ENCODE measurements at places on chromosomes 5 and 9.

GRCh38 chr9:5917888-5918287 is 27.2 kb downstream of the MLANA start:
- DNase-seq, result no peak

DNA sequence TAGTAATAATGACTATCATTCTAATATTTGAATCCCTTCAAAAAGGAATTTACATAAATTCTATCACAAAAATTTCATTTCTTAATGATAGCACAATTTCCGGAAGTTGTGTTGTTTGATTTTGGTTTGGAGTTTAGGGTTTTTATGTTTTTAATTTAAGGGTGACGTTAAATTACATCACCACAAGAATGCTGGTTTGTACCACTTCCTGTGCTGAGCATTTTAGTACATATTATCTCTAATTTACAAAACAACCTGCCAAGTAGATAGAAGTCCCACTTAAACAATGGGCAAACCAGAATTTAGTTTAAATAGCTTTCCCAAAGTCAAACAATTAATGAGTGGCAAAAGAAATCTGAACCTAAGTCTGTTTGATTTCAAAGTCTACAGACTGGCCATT is 63.4 kb downstream of the DENND1A start:
- no peak for DNase-seq

- DNase-seq, result peak; percentile 9
Observed at GRCh38 chr9:130835441-130836298, 616 bp downstream of the ABL1 start.

DNA sequence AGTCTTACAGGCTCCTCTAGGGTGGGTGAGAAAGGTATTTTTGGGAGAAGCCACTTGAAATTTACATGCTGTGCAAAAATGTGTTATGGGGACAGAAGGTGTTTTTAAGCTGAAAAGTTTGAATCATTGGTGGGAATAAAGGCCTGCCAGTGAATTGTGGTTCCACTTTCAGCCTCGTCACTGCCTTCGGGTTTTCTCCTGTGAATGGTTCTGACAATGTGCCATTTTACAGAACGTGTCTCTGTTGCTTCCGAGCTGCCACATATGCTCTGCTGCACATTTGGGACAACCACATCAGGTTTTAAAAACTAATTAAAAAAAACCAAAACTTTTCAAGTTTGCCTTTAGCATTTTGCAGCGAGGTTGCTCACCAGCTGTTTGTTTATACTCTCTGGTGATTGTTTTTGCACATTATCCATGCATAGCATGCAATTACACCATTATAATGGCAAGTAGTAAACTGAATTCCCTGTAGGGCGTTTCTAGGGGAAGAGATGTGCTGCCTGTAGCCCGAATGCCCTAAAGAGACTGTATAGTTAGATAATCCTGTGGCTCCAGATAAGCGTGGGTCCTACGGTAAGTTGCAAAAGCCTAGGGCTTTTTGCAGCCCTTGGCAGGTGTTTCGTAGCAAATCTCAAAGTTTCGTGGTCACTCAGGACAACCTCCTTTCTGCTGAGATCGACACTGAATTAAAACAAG is 40.1 kb upstream of the SUB1 start:
- no peak for DNase-seq

- DNase-seq, result no peak
Observed at GRCh38 chr5:61381968-61382367, 49.9 kb downstream of the ZSWIM6 start.

GRCh38 chr9:86202338-86202882 is 57.0 kb downstream of the C9orf153 start:
- DNase-seq, result peak; percentile 3

DNA sequence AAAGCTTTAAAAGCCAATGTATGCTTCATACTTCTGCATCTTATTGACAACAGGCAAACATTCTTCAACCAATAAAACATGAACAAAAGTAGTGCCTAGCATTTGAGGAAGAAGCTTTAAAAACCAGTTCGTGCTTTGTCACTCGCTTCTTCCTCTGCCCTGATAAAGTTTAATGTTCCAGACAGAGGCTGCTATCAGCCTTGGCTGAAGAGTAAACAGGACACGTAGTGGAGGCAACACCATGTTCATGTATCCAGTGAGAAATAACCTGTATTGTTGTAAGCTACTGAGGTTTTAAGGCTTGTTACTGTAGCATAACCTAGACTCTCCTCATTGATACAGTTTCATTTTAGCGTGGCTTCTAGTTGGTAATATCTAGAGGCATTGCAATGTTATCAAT is 3.2 kb upstream of the FUBP3 start:
- no peak for DNase-seq

DNA sequence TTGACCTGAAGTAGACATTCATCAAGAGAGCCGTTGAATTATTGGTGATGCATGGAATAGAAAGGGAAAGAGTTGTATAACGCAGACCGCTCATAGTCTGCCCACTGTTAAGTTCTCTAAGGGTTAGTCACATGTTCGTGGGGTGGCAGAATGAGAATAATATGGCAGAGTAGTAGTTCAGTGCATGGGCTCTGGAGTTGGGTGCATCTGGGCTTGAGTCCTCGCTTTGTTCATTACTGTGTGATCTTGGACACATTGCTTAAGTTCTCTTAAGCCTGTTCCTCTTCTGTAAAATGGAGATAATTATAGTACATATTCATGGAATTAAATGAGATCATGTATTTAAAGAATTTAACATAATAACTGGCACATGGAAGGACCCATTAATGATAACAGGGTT is 23.6 kb downstream of the TNPO1 start:
- no peak for DNase-seq

DNA sequence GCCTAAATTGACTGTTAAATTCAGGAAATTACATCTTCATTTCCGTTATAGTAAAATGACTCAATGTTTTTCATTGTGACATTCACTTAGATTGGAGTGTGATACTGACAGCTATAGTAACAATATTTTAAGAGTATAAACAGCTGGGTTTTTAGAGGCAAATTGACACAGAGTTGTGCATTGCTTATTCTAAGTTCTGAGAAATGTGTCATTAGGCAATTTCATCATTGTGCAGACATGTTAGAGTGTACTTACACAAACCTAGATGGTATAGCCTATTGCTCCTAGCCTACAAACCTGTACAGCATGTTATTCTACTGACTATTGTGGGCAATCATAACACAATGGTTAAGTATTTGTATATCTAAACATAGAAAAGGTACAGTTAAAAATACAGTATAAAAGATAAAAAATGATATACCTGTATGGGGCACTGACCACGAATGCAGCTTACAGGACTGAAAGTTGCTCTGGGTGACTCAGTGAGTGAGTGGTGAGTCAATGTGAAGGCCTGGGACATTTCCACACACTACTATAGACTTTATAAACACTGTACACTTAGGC is 132.7 kb downstream of the PDE4D start:
- DNase-seq, result no peak

DNA sequence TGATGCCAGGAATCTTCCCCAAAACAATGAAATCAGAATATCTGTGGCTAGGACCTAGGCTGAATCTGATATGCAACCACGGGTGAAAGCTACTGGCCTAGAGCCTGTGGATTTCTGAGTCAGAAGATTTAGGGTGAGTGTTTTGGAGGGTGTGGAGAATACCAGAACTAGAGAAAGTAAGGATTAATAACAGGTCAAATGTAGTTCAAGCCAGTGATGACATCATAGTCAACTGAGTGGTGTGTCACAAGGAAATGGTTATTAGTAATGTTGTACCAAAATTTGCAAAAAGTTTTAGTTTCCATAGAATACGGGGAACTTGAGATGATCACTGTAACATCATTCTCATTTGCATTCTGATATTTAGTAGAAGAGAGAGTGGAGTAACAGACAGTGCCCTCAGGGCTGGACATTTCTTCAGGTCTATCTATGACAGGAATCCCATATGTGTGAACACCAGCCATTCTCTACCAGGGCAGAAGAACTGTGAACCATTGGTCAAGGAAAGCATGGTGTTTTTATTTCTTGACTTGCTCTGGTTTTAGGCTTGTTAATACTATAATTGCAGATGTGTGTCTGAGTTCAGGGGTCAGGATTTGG is 3.7 kb downstream of the GALNT12 start:
- no peak for DNase-seq

- no peak for DNase-seq
Observed at GRCh38 chr5:142141463-142141862, 32.9 kb downstream of the NDFIP1 start.

DNA sequence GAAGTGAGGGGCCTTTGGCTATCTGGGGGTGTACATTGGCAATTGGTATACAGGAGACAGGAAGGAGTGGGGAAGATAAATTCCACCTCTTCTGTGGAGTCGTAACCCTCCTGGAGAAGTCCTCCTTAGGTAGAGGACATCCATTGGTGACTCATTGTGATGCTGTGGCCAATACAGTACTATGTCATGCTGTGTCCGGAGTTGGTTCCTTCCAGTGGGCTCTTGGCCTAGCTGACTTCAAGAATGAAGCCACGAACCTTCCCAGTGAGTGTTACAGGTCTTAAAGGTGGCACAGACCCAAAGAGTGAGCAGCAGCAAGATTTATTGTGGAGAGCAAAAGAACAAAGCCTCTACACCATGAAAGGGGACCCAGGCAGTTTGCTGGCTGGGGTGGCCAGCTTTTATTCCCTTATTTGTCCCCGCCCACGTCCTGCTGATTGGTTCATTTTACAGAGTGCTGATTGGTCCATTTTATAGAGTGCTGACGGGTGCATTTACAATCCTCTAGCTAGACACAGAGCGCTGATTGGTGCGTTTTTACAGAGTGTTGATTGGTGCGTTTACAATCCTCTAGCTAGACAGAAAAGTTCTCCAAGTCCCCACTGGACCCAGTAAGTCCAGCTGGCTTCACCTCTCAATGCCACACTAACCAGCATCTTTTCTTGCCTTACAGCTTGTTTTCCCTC is 37.3 kb upstream of the FBP1 start:
- no peak for DNase-seq

DNA sequence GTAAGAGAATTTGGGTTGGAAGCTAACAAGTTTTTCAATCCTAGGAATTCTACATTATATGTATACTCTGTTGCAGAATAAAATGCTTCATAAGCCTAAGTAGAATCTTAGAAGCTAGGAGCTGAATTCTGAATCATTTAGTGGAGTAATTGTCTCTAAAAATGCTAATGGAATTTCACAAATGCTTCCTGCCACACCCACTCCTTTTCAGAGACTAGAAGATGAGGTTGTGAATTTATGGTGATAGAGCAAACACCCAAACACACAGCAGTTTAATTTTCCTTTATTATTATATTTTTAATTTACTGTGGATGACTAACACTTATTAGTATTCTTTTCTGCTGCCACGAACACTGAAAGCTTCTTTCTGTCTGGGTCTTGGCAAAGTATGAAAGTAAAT is 208.0 kb upstream of the PDE4D start:
- no peak for DNase-seq

GRCh38 chr5:8230868-8231267 is 361.9 kb downstream of the MTRR start:
- no peak for DNase-seq

DNA sequence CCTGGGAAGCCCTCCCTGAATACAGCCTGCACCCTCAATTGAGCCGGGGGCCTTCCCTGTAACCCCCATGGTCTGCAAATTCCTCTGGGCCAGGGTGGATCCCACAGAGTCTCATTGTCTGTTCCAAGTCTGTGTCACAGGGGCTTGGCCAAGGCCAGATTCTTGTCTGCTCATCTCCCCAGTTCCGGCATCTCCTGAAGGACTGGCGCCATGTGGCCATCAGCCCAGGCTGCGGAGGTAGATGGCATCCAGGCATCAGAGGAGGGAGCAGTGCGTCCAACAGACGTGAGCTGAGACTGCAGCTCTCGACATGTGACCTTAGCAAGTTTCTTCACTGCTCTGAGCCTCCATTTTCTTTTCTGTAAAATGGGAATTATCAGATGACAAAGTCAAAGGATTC is 37.3 kb upstream of the RPL26L1 start:
- no peak for DNase-seq

DNA sequence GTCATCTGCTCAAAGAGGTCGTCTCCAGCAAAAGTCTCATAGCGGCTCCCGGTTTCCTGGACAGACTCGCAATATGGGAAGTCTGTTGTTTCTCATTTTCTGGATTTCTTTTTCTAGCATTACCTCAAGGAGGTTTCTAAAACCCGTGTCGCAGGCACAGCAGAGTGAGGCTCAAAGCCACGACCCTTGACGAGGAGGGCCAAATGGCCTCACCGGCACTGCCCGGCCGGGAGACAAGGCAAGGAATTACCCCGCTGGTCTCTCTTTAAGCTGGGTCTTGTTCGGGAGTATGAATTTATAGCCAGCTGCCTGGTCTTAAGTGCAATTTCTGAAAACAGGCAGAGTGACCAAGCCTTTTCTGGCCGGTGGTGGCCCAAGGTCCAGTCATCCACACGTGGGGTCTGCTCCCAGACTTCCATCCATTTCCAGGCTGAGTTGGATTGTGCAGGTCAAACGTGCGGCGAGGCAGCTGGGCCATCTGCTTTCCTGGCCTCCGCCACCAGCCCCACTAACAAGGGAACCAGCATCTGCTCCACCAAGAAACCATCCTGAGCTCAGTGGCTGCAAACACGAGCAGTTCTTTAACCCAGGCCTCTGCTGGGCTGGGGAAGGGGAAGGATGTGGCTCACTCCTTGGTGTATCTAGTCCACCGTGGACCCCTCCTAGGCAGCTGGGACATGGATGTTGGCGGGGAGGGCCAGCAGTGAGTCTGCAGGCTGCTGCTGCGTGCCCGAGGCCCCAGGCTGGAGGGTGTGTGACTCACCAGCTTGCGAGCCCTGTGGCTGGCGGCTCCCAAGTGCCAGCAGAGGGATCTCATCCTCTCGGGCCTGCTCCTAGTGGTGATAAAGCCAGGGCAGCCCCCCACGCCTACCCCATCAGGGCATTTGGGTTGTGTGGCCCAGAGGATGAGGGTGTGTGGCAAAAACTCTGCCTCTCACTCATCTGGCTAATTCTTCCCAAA is 55.6 kb upstream of the COL5A1 start:
- no peak for DNase-seq

GRCh38 chr5:74035521-74035937 is 409.5 kb downstream of the ARHGEF28 start:
- DNase-seq, result no peak

- DNase-seq, result no peak
Observed at GRCh38 chr9:133839822-133840329, 101.7 kb upstream of the SARDH start.

- no peak for DNase-seq
Observed at GRCh38 chr5:65157906-65158603, 323.7 kb downstream of the ADAMTS6 start.

- DNase-seq, result no peak
Observed at GRCh38 chr5:23977997-23978396, 470.6 kb downstream of the PRDM9 start.
